H1 (cell line): ENCODE measurements at places on chromosomes 1 and 21. TPM values are rescaled to one million over a fixed set of nuclear protein-coding genes. Genes with fewer than 3 reads are reported as not detected.
A peak's percentile ranks its signal among the peaks of the same experiment; 100 is the strongest.

The SLC16A4 gene
- total RNA-seq = 0.33 and 0.43 TPM in 2 replicates

The S100A7A gene
- not detected in 2 replicates for total RNA-seq

The SLC1A7 gene
- not detected in 2 replicates for total RNA-seq

The KRTAP12-2 gene
- total RNA-seq = not detected in 2 replicates

The CLCNKB gene
- total RNA-seq = 1.2 and 1.4 TPM in 2 replicates

The LCE2A gene
- total RNA-seq = not detected in 2 replicates

The CELA3A gene
- not detected in 2 replicates for total RNA-seq

The GPR3 gene
- total RNA-seq = 9.4 and 9.9 TPM in 2 replicates

The PIK3R3 gene
- 13.5 and 13.6 TPM in 2 replicates for total RNA-seq

The LRRC7 gene
- 0.06 and 0.17 TPM in 2 replicates for total RNA-seq

DNA sequence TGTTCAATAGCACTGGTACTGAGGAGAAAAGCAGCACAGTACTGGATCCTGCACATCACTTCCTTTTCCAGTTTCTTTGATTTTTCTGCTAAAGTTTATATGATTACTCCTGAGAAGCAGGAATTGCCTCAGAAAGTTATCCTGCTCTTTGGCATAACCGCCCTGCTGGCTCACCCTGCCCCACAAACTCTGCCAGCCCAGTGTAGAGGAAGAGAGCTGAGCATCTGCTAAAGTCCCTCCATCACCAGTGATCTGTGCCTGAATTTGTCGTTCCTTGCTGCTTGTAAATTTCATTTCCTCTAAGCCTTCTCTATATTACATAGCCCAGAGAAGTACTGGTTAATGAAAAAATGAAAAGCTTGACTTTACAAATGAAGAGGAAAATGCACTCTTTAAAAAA is 87.0 kb upstream of the C1orf21 start:
- H3K27me3 ChIP-seq = no peaks in the 10 kb centered on the region
- peaks cover 7% of the 10 kb centered on the region; the same call in 1 of the 2 replicates for H3K4me1 ChIP-seq
- no peak overlapping the region for H3K27ac ChIP-seq
- DNase-seq = no peak

- no peak for DNase-seq
- H3K27me3 ChIP-seq = no peaks in the 10 kb centered on the region
- no peaks in the 10 kb centered on the region for H3K4me1 ChIP-seq
- no peak overlapping the region for H3K27ac ChIP-seq
- no peak overlapping the region for H3K4me3 ChIP-seq
These were observed 6.8 kb upstream of the PSMG1 start for GRCh38 chr21:39189857-39190604.

DNA sequence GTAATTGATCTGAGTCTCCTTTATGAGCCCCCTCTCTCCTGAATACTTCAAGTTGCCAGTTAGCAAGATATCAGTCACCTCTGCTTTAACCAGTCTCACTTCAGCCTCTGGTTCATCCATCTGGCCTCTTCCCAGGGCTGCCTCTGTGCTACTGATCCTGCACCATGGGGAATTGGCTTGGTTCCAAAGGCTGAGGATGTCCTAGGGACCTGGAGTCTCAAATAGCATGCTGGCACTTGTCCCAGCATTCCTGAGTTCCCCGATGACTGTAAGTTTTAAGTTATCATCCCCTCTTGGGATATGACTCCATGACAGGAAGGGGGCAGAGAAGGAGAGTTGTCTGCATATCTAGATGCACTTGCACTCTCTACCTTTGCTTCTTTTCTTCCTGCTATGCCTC is 252.0 kb downstream of the PTBP2 start:
- H3K4me1 ChIP-seq = no peaks in the 10 kb centered on the region
- DNase-seq = no peak
- no peaks in the 10 kb centered on the region for H3K27me3 ChIP-seq
- no peak overlapping the region for H3K27ac ChIP-seq
- H3K4me3 ChIP-seq = no peak overlapping the region

- no peaks in the 10 kb centered on the region for H3K36me3 ChIP-seq
- no peak for DNase-seq
- no peak overlapping the region for H3K27ac ChIP-seq
- H3K4me1 ChIP-seq = no peaks in the 10 kb centered on the region
- H3K4me3 ChIP-seq = no peak overlapping the region
These were observed 36.5 kb downstream of the GPSM2 start for GRCh38 chr1:108913105-108913948.

DNA sequence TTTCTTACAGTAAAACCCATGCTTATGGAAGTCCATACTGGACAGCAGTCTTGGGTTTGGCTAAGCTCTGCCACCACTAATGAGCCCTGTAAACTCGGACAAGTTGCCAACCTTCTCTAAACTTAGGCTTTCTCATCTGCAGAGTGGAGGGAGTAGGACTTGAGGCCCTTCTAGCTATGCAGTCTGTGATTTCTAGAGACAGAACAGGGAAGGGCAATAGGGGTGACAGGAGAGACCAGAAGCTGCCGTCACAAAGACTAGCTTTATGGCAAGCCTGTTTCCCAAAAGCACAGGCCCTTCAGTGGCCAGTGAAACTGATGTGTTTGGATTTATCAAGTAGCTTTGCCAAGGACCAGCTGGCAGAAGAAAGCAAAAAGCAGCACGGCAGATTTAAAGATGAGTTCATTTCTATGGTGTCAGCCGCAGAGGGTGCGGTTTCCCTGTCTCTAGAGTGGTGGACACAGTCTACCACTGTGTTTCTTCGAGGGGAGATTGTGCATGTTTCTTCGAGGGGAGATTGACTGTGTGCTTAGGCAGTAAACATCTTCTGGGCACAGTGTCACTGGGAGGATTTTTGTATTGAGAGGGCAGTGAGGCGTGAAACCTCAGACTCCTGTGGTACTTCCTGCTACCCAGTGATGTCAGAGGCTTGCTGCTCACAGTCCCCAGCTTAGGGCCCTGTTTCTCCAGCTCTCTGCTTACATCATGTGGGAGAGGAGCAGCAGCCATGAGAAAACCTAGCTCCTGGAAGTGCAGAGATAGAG is 119.0 kb downstream of the ROR1 start:
- H3K36me3 ChIP-seq = no peaks in the 10 kb centered on the region
- H3K27ac ChIP-seq = no peak overlapping the region
- H3K4me1 ChIP-seq = no peaks in the 10 kb centered on the region
- no peaks in the 10 kb centered on the region for H3K27me3 ChIP-seq
- no peak overlapping the region for H3K4me3 ChIP-seq

DNA sequence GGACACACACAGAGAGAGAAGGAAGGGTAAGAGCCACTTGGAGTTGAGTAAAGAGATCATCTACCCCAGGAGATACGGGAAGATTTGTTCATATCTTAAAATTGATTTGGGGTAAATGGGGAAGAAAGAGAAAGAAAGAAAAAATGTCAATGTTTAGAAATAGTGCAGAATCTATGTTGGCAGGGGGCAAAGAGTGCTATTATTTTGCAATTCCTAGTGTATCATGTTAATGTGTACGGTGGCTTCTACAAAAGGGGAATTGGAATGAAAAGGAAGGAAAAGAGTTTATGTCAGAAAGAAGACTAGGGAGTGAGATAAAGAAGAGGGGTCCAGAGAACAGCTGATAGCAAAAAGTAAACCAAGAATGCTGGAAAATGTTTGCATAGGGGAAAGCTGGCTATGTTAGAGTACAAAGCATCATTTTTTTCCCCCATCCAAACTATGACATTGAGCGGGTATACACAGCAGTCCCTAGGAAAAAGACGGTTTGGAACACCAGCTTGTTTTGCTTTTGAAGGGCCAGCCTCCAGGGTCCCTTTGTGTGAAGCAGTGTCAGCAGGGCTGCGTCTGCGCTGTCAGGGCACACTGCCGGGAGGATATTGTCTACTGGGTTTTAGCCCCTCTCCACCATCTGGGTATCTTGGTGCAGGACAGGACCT is 10.8 kb downstream of the LRRC8D start:
- H3K4me1 ChIP-seq = peaks cover 8% of the 10 kb centered on the region
- H3K27me3 ChIP-seq = no peaks in the 10 kb centered on the region
- no peak for DNase-seq
- no peak overlapping the region for H3K4me3 ChIP-seq
- H3K36me3 ChIP-seq = 0 out of 2 replicates have a peak, but pooled peaks cover 4% of the 10 kb centered on the region

DNA sequence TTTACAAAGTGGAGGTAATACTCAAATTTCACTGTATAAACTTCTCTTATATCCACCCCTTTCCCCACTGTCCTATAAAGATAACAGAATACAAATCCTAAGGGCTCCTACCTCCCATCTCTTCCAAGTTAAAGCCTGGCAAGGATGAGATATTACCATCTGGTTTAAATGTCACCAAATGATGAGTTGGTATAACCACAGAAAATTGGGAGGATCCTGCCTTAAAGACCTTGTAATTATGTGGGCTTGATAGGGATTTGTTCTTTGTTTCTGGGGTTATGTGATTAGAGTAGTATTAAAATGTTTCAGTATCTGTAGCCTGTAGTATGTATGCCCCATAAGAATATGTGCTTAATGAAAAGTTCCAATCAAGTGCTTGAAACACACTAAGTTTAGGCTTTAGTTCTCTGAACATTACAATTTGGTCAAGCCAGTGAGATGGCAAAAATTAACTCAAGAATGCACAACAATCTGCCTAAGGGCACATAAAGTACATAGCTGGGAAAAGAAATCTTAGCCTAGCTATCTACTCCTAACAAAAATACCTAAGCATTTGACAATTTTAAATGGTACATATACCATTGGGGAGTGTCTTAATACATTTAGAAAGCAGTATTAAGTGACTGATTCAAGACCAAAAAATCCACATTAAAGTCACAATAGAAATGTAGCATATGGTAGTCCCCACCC is 14.0 kb downstream of the KDM5B start:
- H3K27me3 ChIP-seq = no peaks in the 10 kb centered on the region
- H3K27ac ChIP-seq = no peak overlapping the region
- H3K36me3 ChIP-seq = no peaks in the 10 kb centered on the region
- no peak overlapping the region for H3K4me3 ChIP-seq
- DNase-seq = no peak

DNA sequence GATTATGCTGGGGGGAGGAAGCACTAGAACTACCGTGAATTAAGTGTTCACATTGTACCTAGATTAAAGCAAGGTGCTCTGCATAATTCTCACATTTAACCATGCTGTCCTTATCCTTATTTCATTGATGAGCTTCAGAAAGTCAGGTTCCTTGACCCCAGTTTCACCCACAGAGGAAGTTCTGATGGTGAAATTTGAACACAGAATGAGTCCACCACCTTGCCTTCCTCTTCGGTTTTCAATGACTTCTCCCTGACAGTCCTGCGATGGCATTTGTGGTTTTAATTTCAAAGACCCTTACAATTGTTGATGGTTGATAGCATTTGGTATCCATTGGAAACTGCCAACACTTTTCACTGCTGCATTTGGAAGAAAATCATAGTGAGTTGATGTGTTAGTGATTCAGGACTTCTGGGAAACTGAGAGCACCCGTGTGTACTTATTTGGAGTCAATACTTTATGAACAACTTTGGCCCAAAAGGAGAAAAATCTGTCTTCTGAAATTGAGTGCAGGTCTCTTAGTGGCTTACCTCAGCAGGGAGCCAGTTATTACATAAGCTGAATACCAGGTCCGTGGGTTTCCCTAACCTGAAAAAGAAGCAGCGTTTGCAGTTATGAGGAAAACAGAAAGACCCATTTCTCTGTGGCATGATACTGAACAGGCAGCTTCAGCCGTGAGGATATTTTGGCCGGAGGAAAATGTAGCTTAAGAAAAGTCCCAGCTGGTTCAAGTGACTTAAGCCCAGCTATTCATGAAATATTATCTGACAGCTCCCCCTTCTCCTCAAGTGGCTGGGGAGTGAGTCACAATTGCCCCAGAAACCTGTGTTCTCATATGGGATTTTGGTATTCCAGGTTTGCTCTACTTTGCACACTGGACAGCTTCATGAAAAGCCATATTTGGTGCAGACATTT is 47.5 kb downstream of the ROR1 start:
- H3K4me1 ChIP-seq = 0 out of 2 replicates have a peak, but pooled peaks cover 2% of the 10 kb centered on the region
- no peak overlapping the region for H3K27ac ChIP-seq
- no peaks in the 10 kb centered on the region for H3K36me3 ChIP-seq

DNA sequence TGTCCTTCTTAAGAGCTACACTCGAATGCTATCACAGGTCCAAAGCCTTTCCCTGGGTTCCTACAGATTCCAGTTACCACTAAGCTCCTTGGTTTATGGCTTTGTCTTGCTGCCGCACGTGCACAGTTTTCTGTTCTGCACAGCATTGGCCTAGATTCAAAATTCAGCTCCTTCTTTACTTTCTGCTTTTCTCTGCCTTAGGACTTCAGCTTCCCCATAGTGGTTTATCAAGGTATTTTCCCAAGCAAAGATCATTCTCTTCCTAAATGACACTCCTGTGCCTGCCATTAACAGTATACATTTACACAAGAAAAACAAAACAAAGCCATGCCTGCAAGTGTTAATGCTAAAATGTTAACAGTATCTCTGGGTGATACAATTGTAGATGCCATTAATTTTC is 41.8 kb downstream of the PTPRU start:
- no peak overlapping the region for H3K27ac ChIP-seq
- H3K27me3 ChIP-seq = no peaks in the 10 kb centered on the region
- H3K4me1 ChIP-seq = peaks cover 7% of the 10 kb centered on the region
- DNase-seq = no peak
- H3K4me3 ChIP-seq = no peak overlapping the region

- peaks cover 42% of the 10 kb centered on the region for H3K4me1 ChIP-seq
- no peak for DNase-seq
- H3K27ac ChIP-seq = peak overlapping the region; percentile 69; the same call in 1 of the 2 replicates
- H3K27me3 ChIP-seq = no peaks in the 10 kb centered on the region
- H3K36me3 ChIP-seq = peaks cover 15% of the 10 kb centered on the region
These were observed 10.7 kb downstream of the EPHA2 start for GRCh38 chr1:16145030-16145661.

GRCh38 chr1:82704966-82705365 is 904.2 kb downstream of the ADGRL2 start:
- H3K27me3 ChIP-seq = no peaks in the 10 kb centered on the region
- no peaks in the 10 kb centered on the region for H3K36me3 ChIP-seq
- no peak overlapping the region for H3K27ac ChIP-seq
- H3K4me3 ChIP-seq = no peak overlapping the region
- H3K4me1 ChIP-seq = no peaks in the 10 kb centered on the region

DNA sequence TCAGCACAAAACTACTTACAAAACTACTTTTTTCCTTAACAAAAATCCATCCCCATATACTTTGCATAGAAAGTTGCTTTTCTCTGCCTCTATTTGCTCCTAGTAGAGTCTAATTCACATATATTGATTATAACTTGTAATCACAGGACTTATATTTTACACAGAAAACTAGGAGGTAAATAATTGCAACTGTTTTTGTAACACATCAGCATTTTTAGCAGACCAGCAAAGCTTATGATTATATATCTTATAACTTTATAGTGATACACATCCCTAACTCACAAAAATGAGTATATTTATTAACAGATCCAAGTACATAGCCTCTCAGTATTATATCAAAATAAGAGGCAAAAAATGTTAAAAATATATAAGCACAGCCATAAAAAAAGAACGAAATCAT is 17.3 kb upstream of the SLC35A3 start:
- H3K4me1 ChIP-seq = no peaks in the 10 kb centered on the region
- no peak overlapping the region for H3K27ac ChIP-seq

DNA sequence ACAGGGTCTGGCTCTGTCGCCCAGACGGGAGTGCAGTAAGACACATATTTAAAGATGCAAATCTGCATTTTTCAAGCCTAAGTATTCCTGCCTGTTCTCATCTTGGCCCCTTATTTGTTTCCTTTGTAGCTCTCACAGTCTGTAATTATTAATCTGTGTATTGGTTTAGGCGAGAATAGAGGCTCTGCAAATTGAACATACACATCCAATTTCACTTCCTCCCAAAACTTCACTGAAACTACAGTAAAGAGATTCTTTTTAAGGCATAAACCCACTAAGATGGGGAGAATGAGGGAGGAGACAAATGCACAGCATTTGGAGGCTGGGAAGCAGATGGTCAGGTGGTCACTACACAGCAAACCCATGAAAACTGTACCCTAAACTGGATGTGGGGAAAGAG is 21.0 kb downstream of the HMGN2 start:
- H3K4me1 ChIP-seq = no peaks in the 10 kb centered on the region; the same call in 1 of the 2 replicates
- no peaks in the 10 kb centered on the region for H3K27me3 ChIP-seq
- no peaks in the 10 kb centered on the region for H3K36me3 ChIP-seq
- DNase-seq = no peak
- no peak overlapping the region for H3K27ac ChIP-seq
